Stimulated activated CD4-positive, alpha-beta T cell treated with anti-CD3 and anti-CD28 coated beads, Interleukin-1b, Interleukin-23, amount 100 ng/mL, for 1 hour (primary cell): ENCODE measurements at places on chromosomes 3 and 15.
A peak's percentile ranks its signal among the peaks of the same experiment; 100 is the strongest.

GRCh38 chr15:92906563-92907081 lies 6.5 kb downstream of the CHD2 start:
- DNase-seq = no peak

DNA sequence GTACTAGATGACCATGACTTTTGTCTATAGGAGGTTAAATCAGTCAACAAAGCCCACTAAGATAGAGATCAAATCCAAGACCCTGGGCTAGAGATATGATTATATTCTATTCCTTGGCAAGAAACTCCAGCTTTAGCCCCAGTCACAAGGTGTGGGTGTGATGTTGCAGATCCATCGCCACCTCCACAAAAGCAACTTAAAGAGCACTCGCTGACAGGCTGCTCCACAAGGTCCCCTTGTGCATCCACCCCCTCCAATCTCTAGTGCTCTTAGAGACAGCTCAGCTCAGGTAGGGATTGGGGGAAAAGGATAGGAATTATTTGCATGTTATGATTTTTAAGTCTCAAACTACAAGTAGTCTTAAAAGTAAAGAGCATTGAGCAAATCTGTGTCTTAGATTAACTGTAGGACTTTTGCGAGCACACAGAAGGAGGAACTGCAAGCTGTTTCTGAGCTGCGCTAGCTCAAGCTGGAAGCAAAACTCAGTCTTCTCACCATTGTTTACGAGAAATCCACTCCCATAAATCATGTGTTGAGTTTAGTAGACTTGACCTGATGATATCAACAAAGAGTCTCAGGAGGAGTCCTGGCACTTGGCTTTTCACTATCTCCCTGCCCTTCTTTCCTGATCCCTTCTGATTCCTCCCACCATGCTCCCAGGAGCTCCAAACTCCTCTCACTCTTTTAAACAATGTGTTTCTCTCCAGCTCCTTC lies 177.6 kb downstream of the STAC start:
- DNase-seq = no peak

GRCh38 chr3:5187920-5188418 lies 462 bp downstream of the EDEM1 start:
- DNase-seq = no peak

GRCh38 chr15:71111950-71112349 lies 3.3 kb upstream of the THSD4 start:
- no peak for DNase-seq

- DNase-seq = no peak
Observed at GRCh38 chr15:39583596-39584265, 2.9 kb downstream of the THBS1 start.

DNA sequence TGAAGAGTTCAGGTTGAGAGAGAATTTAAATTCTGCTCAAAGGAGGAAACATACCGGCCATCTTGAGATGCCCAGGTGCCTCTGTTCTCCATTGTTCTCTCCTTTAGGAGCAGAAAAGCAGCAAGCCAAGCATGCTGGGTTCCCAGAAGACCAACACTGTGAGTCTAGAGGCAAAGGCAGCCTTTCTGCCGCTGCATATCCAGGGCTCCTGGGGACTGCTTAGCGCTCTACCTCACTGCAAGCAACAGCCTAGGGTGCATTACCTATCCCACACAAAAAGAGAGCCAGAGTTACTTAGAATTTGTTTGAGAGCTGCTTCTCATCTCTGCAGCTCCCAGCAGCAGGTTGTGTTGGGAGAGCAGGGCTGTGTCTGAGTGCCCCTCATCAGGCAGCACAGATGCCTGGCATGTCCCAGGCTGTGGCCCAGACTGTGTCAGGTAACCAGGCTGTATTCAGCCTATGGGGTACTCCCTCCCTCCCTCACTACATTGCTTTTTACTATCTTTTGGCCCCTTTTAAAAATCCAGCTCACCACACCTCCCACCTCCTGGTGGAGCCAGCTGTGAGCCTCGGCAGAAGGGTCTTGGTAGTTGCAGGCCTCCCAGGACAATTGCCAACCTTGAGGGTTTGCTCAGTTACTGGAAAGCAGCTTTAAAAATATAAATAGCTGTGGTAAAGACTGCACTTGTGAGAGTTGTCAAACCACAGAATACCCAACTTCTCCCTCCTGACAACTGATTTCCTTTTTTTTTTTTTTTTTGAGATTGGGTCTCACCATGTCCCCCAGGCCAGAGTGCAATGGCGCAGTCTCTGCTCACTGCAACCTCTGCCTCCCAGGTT lies 30.2 kb downstream of the BCL2L10 start:
- no peak for DNase-seq

DNA sequence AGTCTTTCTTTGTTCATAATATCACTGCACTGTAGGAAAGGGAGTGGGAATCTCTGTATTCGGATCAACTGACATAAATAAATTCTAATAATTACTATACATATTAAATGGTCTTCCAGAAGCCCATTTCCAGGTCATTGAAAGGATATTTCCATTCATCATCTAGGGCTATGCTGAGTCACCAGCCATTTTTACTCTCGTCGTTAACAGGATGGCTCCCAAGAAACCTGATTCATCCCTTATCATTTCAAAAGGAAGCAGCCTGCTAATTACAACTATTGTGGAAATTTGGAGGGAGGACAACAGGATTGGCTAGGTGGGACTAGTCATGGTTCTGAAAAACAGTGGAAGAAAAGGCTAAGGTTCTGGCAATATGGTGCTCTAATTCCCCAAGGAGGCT lies 13.6 kb downstream of the GMNC start:
- DNase-seq = no peak

DNA sequence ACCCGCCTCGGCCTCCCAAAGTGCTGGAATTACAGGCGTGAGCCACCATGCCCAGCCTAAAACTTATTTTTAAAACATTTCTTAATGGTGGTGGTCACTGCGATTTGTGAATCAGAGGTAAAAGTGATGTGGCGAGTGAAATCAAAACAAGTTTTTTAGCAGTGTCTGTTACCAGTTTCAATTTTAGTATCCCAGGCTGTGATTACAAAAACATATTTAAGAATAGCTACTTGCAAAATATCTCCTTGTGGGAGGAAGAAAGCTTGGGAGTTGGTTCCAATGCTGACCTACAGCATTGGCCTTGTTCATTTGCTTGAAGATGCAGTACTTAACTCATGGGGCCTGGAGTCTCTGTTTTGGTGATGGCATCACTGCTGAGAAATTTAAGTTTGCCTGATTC lies 4.5 kb downstream of the RAB7A start:
- DNase-seq = no peak

GRCh38 chr3:34157491-34157890 lies 359.1 kb downstream of the PDCD6IP start:
- DNase-seq = no peak

DNA sequence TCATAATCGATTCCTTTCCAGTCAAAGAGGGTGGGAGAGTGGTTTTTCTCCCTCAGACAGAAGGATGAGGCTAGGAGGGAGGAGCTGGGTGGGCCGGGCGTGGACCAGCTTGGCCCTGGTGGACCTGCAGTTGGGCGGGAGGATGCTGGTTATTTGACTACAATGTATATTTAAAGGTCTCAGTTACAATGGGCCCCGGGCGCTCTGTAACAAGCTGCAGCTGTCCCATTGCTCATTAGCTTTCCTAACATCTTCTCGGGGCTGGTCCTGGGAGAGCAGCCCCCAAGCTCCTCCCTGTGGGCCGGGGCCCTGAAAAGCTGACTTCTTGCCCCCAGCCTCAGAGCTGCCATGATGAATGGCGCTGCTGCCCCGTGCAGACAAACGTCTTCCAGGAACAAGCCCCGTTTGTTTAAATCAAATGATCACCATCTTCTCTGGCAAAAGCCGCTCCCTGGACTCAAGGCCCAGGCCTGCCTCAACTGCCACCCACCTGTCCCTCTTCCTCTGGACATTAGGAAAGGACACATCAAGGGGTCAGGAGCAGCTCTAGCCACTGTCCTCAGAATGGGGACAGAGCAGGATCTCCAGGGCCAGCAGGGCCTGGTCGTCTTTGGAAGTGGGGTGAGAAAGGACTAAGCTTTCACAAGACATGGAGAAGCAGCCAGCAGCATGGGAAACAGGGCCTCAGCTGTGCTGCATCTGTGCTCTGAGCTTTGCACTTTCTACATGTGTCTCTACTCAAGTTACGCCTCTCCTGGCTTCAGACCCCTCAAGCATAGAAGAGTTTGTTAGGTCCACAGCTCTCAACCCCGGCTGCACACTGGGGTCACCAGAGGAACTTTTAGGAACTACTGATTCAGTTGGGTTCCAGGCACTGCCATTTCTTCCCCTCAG lies 38.6 kb downstream of the MAGEF1 start:
- DNase-seq = no peak

DNA sequence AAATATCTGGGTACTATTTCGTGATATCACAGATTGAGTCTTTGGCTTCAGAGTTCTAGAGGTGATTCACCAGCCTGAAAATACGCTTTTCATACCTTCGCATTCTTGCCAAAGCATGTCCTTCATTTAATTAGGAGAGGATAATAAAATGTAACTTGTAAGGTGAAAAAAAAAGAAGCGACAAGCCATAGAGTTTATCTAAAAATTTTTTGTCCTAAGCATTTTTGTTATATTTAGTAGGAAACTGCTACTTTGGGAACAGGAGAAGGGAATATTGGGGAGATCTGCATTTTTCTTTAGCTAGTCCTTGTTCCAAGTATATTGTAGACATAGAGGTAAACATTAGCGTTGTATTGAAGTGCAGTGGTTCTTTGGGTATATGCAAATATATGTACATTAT lies 120.1 kb downstream of the TCF12 start:
- no peak for DNase-seq

- DNase-seq = peak; percentile 89
Observed at GRCh38 chr15:64893481-64894394, 18.0 kb upstream of the ANKDD1A start.

DNA sequence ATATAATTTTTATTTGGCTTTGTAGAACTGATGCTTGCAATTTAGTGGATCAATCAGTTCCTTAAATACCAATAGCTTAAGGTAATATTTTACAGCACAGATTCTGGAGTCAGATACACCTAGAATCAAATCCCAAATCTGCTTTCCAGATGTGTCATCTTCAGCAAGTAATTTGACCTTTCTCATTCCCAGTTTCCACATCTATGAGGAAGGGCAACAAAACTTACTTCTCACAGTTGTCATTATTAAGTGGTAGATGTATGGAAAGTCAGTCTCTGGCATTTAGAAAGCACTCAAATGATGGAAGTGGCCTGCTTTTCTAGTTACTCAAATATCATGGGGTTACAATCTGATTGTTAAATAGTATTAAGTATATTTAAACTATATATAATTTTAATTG lies 767.0 kb downstream of the CADM2 start:
- DNase-seq = no peak

GRCh38 chr3:123084738-123085237 lies 18.0 kb downstream of the PDIA5 start:
- no peak for DNase-seq

DNA sequence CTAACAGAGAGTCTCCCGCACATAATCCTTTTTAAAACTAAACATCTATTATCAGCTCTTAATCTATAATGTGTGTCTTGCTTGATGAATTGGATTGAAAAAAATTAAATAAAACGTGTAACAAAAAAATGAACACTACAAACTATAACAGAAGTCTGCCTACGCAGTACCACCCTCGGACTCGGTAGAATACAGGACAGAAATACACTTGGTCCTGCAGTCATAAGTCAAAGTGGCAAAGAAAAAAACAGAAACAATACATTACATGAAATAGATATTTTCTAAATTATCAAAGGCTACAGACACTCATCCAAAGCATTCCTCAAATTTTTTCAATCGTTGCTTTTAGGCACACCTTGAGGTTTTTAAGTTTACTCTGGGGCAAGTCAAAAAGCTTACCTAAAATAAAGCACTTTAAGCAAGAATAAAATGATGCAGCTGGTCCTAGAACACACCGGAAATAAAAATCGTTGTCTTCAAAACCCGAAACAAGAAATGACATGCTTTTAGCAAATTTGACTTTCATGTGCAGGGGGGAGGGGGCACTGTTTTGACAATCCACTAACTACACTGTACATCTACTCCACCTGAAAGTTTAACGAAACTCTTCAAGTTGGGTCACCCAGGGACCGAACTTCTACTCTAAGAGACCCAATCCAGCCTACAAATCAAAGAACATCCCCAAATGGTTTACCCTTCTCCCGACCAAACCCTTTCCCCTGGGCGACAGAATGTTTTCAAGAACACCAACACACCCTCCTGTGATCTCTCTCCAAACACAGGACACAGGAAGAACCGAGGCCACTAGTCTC lies 1.3 kb downstream of the ADAM10 start:
- DNase-seq = no peak

GRCh38 chr15:68691705-68692104 lies 112.9 kb downstream of the CORO2B start:
- no peak for DNase-seq

DNA sequence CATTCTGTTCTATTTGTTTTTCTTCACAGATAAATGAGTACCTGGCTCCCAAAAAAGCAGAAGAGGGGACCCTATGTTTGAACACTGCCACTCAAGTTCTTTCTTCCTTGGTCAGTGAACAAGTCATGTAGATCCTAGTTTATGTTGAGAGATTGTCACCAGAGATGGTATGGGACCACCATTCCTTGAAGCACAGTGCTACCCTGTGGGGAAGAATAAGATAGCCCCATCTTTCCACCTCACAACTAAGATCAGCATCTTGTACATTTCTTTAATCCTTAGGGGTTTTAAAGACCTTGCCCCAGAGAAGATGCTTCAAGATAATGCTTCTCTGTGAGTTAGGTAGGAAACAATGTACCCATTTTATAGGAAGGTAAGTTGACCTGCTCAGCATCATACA lies 233.5 kb upstream of the WNT5A start:
- no peak for DNase-seq

DNA sequence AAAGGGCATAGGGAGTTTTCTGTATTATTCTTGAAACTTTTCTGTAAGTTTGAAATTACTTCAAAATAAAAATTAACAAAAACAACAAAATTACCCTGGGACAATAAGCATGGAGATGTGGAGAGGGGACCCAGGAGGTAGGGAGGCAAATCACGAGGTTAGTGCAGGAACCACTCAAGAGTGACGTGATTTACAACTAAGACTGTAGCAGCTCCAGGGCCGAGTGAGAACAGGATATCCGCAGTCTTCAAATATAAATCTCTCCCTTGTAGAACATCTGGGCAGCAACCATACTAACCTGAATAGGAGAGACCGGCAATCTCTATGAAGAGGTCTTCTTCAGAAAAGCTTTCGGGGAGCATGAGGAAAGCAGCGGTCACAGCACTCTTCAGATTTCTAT lies 17.3 kb downstream of the TAMM41 start:
- no peak for DNase-seq

GRCh38 chr3:171491361-171491760 lies 31.2 kb upstream of the TNIK start:
- DNase-seq = no peak

GRCh38 chr15:89876396-89877082 lies 17.3 kb downstream of the AP3S2 start:
- no peak for DNase-seq
